ENCODE measurements at places on chromosomes 5 and 9.
A peak's percentile ranks its signal among the peaks of the same experiment; 100 is the strongest.

- DNase-seq, result no peak
Observed at GRCh38 chr5:78526049-78526525, 122.5 kb downstream of the LHFPL2 start.

- no peak for DNase-seq
Observed at GRCh38 chr9:89312222-89312571, 1.2 kb downstream of the CKS2 start.

DNA sequence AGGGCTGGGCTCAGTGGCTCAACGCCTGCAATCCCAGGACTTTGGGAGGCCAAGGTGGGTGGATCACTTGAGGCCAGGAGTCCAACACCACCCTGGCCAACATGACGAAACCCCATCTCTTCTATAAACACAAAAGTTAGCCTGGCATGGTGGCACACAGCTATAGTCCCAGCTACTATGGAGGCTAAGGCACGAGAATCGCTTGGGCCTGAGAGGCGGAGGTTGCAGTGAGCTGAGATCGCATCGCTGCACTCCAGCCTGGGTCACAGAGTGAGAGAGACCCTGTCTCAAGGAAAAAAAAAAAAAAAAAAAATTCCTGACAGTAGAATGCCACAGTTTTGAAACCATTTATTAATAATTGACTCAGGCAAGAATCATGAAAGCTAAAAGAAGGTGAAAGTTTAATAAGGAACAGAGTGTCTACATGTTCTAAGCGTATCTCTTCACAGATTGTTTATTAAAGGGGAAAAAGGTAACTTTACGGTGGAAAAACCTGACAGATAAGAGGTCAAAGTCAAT lies 5.7 kb upstream of the PTGR1 start:
- DNase-seq, result no peak

GRCh38 chr9:78806492-78807160 lies 509.7 kb downstream of the PSAT1 start:
- no peak for DNase-seq

DNA sequence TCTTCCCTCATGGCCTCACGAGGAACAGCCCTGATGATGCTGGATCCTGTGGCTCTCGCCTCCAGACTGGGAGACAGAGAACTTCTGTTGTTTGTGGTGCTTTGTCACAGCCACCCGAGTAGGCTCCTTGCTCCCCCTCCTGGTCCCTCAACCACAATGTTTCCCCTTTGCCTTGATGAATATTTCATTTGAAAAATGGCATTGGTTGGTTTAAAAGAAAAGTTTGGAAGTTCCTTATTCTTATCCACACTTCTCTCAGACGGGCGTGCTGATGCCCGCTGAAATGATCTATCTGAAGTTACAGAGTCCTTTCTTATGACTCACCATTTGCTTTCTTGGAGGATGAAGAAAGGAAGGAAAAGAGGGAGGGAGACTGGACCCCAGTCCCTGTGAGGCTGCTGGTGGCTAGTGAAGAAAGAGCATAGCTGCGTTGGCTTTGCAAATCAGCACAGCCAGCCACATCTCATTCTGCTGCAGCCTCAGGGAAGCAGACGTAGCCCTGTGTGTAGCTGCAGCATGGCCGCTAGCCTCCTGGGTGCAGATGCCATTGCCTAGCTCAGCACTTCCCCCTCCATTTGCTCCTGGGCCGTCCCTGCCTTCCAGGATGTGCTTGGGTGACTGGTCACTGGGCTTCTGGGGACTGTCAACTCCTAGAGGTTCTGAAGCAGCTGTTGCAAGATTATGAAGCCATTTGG lies 185.9 kb downstream of the ERCC6L2 start:
- peak; percentile 71 for DNase-seq

DNA sequence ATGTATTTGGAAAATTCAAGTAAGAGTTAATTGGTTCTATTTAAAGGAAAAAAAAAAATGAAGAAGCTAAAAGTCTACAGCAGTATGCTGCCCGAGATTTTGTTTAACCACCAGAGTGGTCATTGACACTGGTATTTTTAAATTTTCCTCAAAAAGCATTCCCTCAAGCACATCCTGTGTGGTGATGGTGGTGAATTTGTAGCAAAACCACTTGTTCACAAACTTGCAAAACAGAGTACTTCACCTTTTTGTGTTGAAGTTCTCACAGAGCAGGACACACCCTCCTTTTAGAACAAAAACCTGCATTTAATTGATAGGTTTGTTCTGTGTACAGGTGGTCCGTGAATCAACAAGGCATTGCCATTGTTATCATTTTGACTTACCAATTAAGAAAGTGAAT lies 374.2 kb downstream of the EFNA5 start:
- no peak for DNase-seq

DNA sequence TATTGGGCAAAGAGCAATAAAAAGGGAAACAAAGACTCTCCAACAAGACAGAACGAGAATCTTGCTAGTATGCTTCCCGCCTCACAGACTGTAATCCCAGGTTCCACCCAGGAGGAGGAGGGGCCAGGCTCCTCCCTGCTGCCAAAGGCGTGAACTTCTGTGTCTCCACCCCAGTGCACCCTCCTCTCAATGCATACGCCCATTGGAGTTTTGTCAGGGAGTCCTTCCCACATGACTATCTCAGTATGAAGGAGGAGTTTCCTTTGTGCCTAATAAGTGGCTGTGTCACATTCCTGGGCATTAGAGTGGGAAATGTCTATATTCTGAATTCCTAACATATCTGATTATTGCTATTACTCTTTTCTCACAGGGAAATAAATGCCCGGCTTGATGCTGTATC lies 106.4 kb upstream of the DHFR start:
- DNase-seq, result peak; percentile 59

DNA sequence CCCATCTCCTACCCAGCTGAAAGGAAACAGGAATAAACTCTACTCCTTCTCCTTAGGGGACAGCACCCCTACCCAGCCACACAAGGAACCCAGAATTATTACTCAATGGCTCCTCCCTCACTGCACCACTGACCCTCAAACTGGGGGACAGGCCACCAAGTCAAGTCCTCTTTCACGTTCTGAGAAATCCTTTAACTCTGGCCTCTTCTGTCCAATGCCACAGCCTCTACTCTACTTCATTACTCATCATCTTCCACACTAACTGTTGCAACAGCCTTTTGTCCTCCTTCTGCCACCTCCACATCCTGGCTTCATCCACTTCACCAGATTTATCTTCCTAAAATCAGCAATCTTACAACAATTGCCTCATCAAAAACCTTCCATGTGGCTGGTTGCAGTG lies 6.8 kb downstream of the TTC39B start:
- DNase-seq, result peak; percentile 28

GRCh38 chr9:135586601-135587109 lies 25.1 kb downstream of the PAEP start:
- DNase-seq, result no peak

GRCh38 chr9:36862206-36863145 lies 171.6 kb downstream of the PAX5 start:
- DNase-seq, result peak; percentile 76

GRCh38 chr5:69432412-69433206 lies 17.7 kb downstream of the MARVELD2 start:
- DNase-seq, result no peak

GRCh38 chr9:125366676-125367075 lies 105.0 kb downstream of the GAPVD1 start:
- DNase-seq, result no peak

DNA sequence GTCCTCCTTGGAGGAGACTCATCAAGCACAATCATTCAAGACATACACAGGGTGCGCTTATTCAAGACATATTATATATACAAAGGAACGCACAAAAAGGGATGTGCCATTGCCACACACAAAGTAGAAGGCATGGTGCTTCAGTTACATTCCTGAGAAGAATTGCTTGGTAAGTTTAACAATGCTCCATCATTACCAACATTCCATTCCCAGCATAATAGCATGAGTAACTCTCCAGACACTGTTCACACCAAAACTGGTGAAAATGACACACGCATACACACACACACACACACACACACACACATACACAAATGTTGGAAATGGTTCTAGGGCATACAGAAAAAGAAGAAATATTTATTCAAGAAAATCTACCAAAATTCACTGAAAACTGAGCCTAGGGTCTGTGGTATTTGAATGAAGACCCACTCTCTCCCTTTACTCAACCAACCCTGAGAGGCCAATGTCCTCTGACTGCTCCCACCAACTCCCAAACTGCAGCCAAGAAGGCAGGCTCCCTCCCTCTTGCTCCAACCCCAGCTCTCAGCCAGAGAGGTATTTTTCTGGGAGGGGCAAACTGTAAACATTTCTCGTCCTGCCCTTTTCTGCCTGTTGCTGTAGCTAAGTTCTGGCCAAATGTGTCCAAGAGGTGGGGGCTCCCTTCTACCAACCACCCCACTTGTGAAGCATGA lies 19.9 kb downstream of the UGT3A1 start:
- no peak for DNase-seq

- DNase-seq, result no peak
Observed at GRCh38 chr5:43638107-43638506, 35.1 kb downstream of the NNT start.

- peak; percentile 29 for DNase-seq
Observed at GRCh38 chr9:87871425-87872078, 11.1 kb upstream of the SPATA31E1 start.

- no peak for DNase-seq
Observed at GRCh38 chr5:142167458-142167857, 58.9 kb downstream of the NDFIP1 start.

All from islet precursor cell (in vitro differentiated cells).